ENCODE measurements at places on chromosomes 5 and 9.
A peak's percentile ranks its signal among the peaks of the same experiment; 100 is the strongest.

- DNase-seq = no peak
Observed at GRCh38 chr5:43485406-43485805, 1.7 kb upstream of the TMEM267 start.

GRCh38 chr9:94855903-94856302, 129.4 kb downstream of the AOPEP start:
- no peak for DNase-seq

DNA sequence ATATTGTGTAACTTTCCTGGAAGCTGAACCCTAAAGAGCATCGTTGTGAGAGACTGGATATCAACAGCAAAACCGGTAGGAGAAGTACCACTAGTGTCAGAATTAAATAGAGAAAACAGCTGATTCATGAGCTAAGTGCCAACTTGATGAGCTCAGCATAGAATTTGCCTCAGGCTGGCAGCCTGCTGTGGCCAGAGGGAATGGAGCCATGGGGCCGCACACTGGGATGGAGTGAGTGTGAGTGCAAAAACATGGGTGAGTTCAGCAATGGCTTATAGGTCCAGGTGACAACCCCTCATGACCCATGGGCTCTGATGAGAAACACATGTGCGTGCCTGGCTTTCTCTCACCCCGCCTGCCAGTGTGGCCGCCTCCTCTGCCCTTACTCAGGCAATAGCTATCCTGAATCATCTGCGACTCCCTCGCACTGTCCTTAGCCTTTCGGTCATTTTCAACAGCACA, 25.4 kb downstream of the ADAMTS16 start:
- no peak for DNase-seq

DNA sequence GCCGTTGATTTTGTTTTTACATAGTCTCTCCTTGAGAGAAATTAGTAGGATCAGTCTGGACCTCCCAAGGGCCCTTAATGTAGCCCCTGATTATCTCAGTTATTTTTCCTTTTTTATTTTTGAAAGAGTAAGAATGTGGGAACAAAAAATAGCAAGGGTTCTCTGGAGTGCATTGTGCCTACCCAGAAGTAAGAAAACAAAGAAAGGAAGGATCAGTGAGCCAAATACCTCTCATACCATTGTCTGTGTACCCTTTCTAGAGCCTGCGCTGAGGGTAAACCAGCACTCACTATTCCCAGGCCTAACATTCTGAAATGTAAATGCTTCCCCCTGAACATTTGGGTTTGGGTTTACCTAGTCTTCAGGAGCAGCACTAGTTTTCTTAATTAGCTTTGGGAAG, 213.0 kb upstream of the TARS1 start:
- DNase-seq = no peak

- DNase-seq = no peak
Observed at GRCh38 chr5:110161162-110161561, 471.4 kb downstream of the MAN2A1 start.

DNA sequence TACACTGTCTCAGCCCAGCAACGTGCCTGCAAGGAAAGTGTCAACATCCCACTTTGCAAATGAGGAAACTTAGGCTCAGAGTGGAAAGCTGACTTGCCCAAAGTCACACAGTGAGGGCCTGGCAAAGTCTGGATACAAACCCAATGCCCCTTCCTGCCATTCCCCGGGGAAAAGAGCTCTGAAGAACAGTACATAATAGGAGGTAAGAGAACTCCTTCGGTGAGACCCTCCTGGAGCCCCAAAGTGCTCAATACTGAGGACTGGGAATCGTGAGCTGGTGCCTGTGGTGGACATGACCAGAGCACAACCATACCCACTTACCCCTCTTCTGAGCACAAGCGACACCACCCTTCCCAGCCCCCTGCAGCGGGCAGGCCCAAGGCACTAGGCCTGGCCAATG, 13.4 kb upstream of the CPLX2 start:
- no peak for DNase-seq

DNA sequence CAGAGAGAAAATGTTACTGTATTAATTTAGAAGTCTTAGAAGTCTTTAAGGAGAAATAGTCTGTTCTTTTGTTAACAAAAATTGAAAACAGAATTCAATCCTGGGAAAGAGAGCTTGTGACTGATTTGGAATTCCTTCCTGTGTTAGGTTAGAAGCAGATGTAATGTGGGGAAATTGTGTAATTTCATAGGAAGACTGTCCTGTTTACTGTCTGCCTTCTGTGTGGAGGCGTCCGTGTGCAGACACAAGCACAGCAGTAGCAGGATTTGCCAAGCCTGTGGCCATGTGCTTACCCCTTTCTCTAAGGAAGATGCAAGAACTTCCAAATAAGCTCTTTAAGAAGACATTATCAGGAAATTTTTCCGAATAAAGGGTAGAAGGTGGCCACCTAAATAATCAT, 36.7 kb upstream of the F2R start:
- no peak for DNase-seq

DNA sequence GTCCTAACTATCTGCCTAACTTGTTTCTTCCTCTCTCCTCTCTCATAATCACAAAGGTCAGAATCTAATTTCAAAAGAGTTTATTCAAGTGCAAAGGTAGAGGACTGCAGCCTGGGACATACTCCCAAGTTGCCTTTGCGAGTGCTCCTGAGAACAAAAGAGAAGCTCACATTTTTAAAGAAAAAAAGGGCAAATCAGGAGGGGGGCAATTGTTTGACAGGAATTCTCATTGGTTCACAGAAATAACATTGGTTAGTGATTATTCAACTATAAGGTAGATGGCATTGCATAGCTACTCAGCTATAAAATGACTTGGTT, 108.1 kb upstream of the RAI14 start:
- DNase-seq = no peak

DNA sequence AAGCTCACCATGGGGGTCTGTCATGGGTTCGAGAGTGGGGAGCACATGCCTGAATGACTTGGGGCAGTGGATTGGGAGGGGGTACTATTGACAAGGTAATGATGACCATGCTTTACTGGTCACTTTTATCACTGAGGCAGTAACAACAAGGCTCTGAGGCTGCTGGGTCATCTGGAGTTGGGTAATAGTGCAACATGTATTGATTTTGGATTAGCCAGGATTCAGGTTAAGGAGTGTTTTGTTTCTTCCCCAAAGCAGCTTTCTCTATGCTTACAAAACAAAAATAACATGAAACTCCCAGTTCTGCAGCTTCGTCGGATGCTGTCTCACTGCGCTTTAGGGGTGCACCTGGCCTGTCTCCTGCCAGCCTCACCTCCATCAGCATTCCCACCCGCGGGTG, 155.3 kb downstream of the GADD45G start:
- DNase-seq = no peak

DNA sequence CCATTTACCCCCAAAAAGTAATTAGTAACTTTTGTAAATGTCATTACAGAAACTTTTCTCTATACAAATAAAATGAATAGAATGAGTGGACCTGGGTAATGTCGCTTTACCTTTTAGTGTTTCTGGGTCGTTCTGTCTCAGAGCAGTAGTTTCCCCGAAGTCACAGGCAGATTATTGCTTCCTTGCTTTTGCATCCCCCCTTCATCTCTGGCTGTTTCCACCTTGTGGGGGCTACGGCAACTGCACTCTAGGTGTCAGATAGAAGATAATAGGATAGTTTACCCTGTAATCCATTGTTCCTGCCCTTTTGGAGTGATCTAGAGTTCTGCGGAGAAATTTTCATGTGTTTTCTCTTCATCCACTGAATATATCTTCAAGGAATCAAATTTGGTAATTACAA, 68.7 kb downstream of the PRR16 start:
- DNase-seq = no peak

GRCh38 chr9:124551472-124552272, 44.5 kb upstream of the NR5A1 start:
- peak; percentile 2 for DNase-seq

GRCh38 chr9:87499424-87500017, 1.9 kb downstream of the DAPK1 start:
- DNase-seq = no peak

DNA sequence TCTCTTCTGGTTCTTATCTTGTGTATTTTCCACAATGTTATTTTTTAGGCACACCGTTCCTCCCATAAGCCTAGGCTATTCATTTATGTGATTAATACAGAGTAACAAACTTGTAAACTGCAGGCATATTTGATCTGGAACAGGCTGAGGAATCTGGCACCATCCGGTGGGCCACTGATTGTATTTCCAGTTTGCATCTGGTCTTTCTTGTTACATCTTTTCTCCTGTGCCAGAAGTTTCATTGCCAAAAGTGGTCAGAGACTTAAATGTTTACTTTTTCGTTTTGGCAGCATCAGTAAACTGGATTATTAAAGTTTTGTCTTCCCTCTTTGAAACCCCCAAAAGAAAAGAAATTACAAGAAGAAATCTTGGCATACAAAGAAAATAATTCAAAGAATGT, 17.9 kb upstream of the ZCCHC7 start:
- DNase-seq = no peak

DNA sequence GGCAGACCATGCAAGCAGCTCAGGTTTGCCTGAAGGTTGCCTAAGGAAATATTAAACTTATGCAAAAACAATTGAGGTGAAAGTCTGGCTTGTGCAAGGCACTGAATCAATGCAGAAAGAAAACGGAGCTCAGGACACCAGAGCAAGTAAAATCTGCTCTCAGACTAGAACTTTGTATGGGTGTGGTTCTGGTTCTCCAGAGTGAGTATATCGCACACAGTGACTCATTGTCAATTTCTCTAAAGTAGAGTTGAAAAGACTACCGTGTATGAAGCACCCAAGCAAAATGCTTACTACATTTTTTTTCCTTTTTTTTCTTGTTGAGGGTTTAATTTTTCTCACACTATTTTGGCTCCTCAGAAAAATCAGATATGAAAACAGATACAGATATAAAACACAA, 650.3 kb upstream of the CDH10 start:
- no peak for DNase-seq

GRCh38 chr5:35101016-35101415, 53.3 kb upstream of the AGXT2 start:
- no peak for DNase-seq

- DNase-seq = no peak
Observed at GRCh38 chr5:132459983-132460838, 30.4 kb downstream of the IRF1 start.

DNA sequence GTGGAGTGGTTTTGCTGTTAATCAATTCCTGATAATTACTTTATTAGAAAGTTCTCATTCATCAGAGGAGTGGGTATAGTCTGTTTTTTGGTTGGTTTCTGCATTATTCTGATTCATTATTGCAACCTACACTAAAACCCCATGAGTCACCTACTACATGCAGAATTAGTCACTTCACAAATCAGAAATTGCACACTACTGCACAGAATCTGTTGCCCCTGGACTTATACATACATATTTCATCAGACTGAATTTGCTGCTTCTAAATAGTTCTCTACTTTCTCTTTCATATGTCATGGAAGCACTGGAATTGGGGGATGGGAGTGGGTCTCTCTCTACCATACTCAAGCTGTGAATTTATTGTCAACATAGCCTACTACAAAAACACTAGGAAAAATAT, 585.1 kb downstream of the DNAH5 start:
- no peak for DNase-seq

- no peak for DNase-seq
Observed at GRCh38 chr5:107919969-107920368, 249.2 kb upstream of the EFNA5 start.

DNA sequence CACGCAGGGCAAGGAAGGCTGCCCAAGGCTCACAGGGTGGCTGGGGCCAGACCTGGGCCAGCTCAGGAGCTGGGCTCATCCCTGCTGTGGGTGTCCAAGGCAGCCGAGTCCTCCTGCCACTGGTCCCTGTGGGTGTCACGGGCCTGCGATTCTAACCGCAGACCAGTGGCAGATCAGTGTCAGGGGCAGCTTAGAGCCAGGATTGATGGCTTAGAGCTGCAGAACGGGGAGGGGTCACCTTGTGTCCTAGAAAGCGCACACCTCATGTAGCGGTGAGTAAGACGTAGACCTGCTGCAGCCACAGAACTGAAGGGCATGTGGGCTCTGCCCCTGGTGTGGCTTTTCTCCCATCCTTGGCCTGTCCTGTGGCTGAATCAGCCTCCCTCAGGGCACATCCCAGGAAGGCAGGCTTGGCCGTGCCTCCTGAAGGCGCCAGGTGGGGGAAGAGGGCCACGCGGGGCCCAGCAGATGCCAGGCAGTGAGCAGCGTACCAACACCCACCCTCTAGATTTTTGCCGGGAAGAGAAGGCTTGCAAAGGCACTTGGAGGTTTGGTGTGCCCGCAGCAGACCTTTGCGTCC, 78.3 kb upstream of the FCN2 start:
- no peak for DNase-seq

GRCh38 chr5:6686915-6687409, 26.3 kb upstream of the TENT4A start:
- no peak for DNase-seq

- no peak for DNase-seq
Observed at GRCh38 chr5:123976379-123977033, 464.5 kb downstream of the CSNK1G3 start.

DNA sequence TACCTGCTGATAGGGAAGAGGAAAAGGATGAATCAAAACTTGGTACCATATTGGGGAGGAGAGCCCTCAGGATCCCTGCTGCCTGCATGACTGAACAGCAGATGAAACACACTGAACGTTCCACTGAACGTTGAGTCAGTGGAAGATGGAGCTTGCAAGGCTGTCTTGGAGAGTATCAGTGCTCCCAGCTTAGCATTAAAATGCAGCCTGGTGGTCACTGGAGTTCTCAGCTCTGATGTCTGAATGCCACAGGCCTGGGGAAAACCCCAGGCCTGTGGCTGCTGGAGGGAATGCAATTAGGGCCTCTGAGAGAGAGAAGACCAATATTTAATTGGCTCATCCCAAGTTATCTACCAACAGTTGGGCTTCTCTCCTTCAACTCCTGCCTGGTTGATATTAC, 54.5 kb downstream of the PDE4D start:
- no peak for DNase-seq

GRCh38 chr5:31156631-31157160, 36.8 kb upstream of the CDH6 start:
- DNase-seq = no peak

DNA sequence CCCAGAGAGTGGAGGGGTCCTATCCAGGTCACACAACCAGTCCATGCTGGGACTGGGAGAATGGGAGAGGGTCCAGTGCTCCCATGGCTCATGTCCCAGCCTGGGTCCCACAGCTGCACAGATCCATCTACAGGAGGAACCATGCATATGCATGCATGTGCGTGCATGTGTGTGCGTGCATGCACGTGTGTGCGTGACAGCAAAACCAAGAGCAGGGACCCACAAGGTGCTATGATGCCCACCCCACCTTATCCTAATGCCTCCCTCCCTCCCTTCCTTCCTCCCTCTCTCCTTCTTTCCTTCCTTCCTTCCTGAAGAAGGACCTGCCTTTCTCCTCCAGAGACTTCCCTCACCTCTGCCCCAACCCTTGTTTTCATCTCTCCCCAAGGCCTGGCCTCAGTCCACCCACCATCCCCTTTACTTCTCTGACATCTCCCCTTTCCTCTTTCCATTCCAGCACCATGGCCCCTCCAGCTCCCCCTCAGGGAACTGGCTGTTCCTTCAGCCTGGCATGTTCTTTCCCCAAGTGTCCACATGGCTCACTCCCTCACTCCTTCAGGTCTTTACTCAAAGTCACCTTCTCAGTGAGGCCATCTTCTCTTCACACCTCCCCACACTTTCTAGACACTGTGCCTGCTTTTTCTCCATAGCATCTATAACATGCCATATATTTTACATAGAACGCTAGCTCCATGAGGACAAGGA, 21.8 kb downstream of the AQP7 start:
- no peak for DNase-seq

- no peak for DNase-seq
Observed at GRCh38 chr5:59293700-59294099, 599.8 kb downstream of the PDE4D start.
